ENCODE measurements at places on chromosomes 2 and 18.

DNA sequence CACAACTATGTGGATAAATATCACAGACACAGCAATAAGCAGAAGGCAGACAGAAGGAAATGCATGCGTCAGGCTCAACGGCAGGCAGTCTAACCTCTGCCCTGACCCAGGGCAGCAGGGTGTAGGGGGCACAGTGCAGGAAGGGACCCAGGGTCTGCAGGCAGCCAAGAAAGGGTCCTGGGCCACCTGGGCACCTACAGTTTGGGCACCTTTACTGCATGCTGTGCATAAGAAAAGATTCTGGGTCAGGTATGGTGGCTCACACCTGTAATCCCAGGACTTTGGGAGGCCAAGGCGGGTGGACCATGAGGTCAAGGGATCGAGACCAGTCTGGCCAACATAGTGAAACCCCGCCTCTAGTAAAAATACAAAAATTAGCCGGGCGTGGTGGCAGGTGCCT lies 17.7 kb downstream of the PASK start:
- no peak for DNase-seq

GRCh38 chr2:120858361-120859106 lies 122.9 kb downstream of the GLI2 start:
- no peak for DNase-seq

DNA sequence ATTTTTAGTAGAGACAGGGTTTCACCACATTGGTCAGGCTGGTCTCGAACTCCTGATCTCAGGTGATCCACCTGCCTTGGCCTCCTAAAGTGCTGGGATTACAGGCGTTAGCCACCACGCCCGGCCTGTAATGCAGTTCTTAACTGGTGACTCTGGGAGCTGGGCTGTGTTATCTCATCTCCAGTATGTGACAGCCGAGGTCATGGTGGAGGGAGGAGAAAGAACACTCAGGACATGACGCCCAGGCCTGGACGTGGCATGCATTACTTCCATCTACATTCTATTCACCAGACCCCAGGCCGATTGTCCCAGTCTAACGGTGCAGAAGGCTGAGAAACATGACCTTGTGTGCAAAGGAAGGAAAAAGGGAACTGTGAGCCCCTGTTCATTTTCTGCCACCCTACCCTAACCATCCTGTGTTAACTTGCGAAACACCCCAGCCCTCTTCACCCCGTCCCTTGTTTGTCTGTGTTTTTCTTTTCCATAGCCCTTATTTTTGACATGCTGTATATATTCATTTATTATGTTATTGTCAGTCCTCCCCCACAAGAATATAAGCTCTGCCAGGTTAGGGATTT lies 88.1 kb upstream of the ASAP2 start:
- no peak for DNase-seq

DNA sequence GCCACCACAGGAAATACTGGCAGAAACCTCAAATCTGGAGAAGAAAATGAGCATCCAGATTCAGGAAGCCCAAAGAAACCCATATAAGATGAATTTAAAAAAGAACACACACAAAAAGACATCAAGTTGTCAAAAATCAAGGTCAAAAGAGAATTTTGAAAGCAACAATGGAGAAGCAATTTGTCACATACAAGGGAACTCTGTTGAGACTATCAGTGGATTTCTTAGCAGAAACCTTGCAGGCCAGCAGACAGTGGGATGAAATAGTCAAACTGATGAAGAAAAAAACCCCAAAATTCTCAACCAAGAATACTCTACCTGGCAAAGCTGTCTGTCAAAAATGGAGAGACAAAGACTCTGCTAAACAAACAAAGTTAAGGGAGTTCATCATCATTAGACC lies 272.6 kb downstream of the ADCYAP1 start:
- no peak for DNase-seq

GRCh38 chr2:70994009-70994698 lies 519 bp downstream of the TEX261 start:
- no peak for DNase-seq

GRCh38 chr2:46644690-46645385 lies 165.5 kb downstream of the TMEM247 start:
- DNase-seq = no peak

GRCh38 chr2:214542866-214543265 lies 132.0 kb downstream of the VWC2L start:
- DNase-seq = no peak

- no peak for DNase-seq
These were observed 22.0 kb upstream of the PELI1 start for GRCh38 chr2:64166212-64166611.

DNA sequence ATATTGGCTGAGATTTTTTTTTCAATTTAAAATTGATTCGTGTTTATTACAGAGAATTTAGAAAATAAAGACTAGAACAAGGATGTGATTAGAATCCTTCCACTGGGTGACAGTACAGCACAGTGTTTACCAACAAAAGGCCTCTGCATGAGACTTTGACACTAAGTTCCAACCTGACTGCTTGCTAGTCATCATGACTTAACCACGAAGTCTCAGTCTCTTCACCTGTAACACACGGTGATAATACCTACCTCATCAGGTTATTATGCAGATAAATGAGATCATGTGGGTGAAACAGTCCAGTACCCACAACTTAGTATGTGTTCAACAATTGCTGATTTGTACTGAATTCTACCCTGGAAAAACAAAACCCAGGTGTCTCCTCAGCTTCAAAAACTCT lies 151.2 kb downstream of the STK39 start:
- DNase-seq = no peak

- no peak for DNase-seq
These were observed 150.5 kb upstream of the L3MBTL4 start for GRCh38 chr18:6564950-6565814.

- DNase-seq = no peak
These were observed 15.1 kb downstream of the SPTBN1 start for GRCh38 chr2:54471221-54471711.

- DNase-seq = no peak
These were observed 422.8 kb downstream of the SETBP1 start for GRCh38 chr18:45103319-45104048.

DNA sequence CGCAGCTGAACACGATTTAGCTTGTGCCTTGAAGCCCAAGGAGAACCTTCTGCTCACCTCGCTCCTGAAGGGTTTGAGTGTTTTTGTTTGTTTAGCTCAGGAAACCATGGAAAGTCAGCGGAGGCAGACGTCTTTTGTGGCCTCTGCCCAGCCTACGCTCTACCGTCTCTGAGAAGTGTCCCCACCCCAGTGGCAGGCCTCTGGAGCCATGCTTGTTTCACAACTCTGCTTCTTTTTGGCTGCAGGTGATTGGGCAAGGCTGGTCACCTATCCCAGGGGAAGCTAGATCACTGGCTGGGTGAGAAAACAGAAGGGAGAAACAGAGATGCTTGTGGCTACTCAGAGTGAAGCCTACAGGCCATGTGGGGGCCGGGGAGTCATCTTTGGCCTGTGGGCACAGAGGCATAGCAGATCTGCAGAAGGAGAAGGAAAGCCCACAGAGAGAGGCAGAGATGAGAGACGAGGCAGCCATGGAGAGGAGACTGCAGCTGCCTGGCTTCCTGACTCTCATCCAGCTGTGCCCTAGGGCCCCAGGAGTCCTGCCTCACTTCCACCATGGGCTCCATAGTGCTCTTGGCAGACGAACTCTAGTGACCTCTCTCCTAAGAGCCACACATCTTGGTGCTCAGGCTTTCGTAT lies 50.1 kb downstream of the CIB4 start:
- DNase-seq = no peak

- DNase-seq = no peak
These were observed 5.3 kb upstream of the RAB12 start for GRCh38 chr18:8603663-8604520.

- peak; percentile 89 for DNase-seq
These were observed 2.9 kb upstream of the MAL start for GRCh38 chr2:95022309-95023221.

DNA sequence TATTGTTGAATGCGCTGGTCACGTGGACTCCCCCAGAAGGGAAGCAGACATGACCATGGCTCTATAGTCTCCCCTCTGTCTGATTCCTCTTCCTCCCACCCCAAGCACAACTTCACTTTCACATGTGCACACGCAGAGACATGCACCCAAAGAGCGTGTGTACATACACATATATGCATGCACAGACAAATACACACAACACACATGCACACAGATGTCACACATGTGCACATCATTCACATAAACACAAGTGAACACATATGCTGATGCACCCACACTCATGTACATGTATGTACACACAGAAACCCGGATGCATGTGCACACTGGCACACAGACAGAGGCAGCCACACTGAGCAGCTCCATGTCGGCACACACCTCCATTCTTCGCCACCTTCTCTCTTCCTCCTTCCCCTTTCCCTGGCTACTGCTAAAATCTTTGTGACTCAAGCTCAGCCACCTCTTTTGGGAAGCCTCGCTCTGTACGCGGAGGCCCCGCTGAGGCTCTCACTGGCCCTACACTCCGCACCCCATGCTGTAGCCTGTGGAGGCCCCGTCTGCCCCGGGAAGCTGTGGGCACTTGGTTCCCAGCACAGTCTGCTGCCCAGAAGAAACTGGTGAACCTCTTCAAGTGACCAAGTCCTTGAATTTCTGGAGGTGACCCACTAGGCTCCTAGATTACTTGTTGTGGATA lies 101.6 kb upstream of the TEX51 start:
- DNase-seq = no peak

DNA sequence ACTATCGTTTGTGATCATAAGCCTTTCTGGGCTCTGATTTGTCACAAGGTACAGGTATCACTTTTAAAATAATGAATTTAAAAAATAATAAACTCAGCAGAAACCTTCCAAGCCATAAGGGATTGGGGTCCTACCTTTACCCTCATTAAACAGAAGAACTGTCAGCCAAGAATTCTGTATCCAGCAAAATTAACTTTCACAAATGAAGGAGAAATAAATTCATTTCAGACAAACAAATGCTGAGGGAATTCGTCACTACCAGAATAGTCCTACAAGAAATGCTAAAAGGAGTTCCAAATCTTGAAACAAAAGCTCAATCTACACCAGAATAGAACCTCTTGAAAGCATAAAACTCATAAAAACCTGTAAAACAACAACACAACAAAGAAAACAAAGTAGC lies 25.7 kb downstream of the L3MBTL4 start:
- DNase-seq = no peak

DNA sequence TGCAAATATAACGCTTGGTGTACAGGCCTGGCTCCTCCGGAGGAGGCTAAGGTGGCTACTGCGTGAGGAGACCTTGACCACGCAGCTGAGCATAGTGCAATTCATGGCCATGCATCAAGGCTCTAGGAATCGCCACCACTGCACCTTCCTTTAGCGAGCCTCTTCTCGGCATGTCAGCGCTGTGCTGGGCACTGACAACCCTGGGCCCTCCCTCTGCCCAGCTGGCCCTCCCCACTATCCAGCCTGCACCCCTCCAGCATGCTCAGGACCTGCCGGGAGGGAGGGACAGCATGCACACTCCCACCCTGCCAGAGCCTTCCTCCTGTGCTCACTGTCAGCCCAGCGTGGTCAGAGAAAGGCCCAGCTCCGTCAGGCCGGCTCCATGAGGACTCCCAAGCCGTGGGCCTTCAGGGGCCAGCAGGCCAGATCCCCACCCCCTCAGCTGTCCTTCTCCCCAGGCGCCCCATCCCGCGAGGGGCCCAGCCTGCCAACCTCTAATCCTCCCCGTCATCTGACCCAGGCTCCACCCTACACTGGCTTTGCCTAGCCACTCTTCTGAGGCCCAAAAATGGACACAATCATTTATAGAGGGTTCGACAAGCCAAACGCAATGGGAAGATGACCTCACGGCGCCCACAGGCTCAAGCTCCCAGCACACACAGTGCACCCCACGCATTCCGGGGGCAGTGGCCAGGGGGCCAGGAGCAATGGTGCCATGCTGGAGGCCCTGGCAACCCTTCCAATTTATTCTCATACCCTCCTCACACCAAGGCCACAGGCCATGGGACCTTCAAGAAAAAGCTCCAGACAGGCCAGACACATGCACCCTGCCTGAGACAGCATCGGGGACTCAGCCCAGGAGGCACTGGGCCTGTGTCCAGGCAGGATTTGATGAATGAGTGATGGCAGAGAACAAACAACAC lies 3.5 kb downstream of the BIN1 start:
- no peak for DNase-seq

DNA sequence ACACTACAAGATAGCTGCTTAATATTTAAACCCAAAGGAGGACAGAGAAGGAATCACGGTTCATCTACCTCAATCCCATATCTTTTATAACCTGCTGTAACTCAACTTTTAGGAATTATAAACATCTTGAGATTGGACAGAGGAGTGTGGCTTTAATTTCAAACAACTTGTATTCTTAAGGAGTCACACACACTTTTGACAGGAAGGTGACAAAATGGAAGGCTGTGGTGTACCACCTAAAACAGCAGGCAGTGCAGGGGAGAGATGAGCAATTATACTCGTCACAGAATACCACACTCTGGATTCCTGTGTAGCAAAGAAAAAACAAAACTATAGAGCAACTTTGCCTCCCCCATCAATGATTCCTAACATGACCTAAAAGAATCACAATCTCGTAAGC lies 194.8 kb downstream of the ZEB2 start:
- no peak for DNase-seq

DNA sequence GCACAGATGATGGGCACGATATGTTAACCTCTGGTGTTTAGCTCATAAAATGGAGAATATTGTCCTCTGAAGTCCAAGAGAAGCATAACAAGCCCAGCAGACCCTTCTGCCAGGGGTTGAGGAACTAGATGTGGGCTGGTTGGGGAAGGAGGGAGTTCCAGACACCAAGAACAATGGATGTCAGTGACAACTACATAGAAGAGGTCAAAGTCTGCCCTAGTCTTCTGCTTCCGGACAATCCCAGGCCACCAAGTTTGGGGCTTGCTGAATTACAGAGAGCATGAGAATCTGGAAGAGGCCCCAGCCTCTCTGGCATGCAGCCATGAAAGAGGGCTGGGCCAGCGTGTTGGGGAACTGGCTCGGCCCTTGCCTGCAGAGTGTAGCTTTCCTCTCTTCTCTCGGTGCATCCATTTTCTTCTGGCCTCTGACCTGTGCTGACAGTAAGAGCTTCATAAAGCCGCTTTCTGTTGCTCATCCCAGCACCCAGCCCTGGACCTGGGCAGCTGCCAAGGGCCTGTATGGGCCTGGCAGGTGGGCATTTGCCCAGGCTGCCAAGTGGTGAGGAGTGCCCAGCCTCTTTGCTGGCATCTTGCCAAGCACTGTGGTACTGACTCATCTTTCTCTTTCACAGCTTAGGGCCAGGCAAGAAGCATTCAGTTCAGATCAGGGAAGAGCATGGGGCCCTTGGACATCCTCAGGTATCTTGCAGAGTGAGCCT lies 14.6 kb upstream of the LAPTM4A start:
- no peak for DNase-seq

- DNase-seq = no peak
These were observed 499.4 kb downstream of the GALR1 start for GRCh38 chr18:77749089-77749488.

All from activated naive CD4-positive, alpha-beta T cell (primary cell).